NCI-H774 (cell line): ENCODE measurements at places on chromosomes 1 and 21.

DNA sequence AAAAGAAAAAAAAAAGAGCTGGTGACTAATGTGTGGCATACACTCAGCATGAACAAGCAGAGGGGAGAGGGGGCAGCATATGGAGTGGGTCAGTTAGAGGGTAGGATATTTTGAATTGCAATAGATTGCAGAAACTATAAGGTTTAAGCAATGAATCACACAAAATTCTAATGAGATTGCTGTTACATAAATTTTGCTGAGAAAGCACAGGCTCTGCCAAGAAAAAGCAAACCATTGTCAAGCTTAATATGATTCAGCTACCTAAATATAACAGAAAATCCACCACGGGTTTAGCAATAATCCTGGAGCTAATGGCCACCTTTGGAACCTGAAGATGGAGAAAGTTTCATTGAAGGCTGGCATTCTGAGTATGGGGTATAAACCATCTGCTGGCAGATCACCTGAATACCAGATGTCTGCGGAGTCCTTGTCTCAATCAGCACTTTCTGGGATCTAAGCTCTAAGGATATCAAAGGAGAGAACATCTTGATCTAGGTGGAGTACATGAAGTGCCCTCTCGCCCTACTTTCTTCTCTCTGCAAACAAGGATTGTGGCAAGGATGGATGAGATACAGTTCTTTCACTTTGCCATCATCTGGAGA, 30.3 kb upstream of the ANGPTL7 start:
- DNase-seq, result no peak

GRCh38 chr1:207298636-207299398, 22.7 kb upstream of the CD55 start:
- peak; percentile 20 for DNase-seq

DNA sequence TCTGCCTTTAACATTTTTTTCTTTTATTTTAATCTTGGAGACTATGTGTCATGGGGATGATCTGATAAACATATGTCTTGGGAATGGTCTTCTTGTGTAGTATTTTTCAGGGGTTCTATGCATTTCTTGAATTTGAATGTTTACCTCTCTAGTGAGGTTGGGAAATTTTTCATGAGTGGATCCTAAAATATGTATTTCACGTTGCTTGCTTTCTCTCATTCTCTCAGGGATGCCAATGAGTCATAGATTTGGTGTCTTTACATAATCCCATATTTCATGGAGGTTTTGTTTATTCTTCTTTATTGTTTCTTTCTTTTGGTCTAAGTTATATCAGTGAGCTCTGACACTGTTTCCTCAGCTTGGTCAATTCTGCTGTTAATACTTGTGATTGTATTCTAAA, 1237.2 kb downstream of the PLA2G4A start:
- no peak for DNase-seq

DNA sequence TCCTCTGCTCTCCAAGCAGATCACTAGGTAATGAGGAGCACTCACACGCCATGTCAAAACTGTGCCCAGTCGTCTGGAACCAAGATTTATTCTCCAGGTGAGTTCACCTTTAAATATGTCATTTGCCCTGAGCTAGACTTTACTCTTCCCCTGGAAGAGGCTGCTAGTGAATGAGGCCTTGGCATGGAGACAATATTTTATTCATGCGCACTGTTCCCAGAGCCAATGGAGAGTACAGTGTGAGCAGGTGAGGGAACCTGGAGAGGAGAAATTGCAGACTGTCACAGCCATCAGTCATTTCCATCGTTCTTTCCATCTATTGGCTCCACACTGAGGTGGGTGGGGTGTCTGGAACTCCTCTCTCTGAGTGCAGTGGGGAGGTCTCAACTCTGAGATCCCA, 333.6 kb downstream of the KCNH1 start:
- peak; percentile 64 for DNase-seq

DNA sequence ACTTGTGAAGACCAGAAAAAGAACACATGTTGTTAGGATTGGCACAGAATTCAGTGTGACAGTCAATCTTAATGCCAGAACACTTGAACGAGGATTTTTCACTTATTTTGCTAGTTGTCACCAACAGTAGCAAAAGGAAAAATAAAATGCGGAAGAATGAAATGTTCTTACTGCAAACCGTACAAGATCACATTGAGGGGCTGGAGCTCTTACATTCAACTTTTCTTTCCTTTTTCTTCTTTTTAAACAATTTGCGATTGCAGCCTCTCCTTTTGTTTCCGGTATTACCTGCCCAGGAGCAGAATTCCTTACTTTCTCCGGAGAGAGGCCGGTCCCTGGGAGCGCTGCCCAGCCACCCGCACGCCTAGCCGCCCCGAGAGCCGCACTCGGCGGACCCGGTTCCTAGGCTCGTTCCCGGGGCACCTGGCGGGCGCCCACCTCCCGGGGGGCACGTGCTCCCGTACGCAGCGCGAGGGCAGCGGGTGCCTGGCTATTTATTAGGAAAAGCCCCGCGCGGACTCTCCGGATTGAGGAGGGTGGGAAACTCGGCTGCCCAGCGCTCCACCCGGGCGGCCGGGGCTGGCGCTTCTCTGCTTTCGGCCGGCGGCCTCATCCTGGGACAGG, 1.2 kb upstream of the CAMTA1 start:
- no peak for DNase-seq

DNA sequence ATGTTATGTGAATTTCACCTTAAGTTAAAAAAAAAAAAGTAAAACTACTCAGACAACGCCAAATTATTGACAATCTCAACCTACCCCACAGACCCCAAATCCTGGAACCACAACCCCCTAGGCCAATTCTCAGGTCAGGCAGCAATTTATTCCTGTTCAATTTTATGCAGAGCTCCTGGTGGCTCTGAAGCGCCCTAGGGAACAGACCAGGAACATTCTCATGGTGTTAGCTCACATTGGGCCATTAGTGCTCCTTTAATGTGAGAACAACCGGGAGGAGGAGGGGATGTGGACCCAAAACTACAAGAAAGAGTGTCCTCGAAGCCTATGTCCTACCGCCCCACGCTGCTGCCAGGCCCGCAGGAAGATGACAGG, 403 bp upstream of the PSEN2 start:
- DNase-seq, result no peak
